ENCODE measurements at places on chromosomes 7 and 10.

DNA sequence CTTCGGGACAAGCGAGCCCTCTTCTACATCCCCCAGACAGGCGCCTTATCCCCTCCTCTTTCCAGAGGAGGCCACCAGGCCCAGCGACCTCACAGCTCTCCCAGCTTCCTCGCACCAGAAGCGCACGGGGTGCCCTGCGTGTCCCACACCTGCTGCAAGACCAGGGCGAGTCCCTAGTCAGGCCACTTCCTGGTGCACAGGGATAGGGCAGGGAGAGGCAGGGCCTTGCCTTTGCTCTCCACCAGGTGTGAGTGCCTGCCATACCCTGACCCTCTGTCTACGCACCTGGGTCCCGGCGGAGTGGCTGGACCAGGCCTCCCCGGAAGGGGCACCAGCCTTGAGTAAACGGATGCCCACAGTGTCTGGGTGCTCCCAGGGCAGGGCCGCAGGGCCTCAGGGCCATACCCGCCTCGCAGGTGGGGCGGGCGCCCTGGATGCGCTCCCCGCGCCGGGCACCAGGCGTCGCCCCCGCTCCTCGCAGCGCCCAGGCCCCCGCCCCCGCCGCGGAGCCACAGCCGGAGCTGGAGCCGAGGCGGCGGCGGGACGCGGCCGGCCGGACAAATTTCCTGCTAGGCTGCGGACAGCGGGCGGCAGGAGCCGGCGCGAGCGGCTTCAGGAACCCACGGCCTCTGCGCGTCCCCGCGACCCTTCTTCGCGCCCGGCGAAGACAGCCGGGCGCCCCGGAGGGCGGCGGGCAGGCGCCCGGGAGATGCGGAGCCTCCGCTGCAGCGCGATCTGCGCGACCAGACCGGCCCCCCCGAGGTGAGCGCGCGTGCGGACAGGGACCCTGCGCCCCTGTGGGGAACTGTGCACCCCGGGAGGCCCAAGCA is at the start of gene PTPRE:
TSS of gene PTPRE (plus strand) at position 556 of the 830 bp plus-strand sequence. CDS start 133,779 bp downstream, outside the sequence.
- peak; percentile 0 for DNase-seq

GRCh38 chr10:23174977-23175512 is 17.1 kb upstream of the PTF1A start:
- DNase-seq: no peak

GRCh38 chr10:14879124-14879927 is 660 bp downstream of the SUV39H2 start:
- no peak for DNase-seq

DNA sequence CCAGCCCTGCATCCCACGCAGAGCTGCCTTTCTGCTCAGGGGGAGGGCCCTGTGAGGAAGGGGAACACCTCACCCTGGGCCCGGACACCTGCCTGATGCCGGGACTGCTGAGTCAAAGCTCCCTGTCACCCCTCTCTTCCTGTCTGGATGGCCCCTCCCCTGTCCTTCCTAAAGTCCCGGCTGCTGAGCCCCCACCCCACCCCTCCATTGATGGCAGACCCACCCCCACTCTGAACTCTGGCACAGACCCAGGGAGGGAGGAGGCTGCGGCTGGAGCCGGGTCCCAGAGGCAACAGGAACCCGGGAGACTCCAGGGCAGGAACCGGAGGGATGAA is 78.7 kb downstream of the ELFN1 start:
- no peak for DNase-seq

- DNase-seq: no peak
These were observed at the start of gene SORCS1 for GRCh38 chr10:107163881-107164861. Gene SORCS1 (minus strand): TSS chr10:107164706.

All from NCI-H2081 (cell line).